D341Med (cell line): ENCODE measurements at places on chromosomes 2 and 18.

DNA sequence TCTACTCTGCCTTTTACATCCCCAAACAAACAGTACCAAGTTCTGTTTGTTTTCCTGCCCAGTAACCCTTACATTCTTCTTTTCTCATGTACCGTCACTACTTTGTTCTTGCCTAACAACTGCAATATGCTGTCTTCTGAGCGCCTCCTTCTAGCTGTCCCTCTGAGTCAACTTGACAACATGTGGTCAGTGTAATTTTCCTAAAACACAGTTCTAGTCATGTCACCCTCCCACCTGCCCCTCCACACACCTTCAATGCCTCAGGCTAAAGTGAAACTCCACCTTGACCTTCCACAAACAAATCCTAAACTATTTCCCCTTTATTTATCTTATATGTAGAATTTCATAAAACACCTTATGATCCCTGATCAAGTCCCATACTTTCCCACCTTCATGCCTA, 124.6 kb upstream of the CD302 start:
- DNase-seq: no peak

GRCh38 chr18:42137693-42138375, 182.8 kb downstream of the PIK3C3 start:
- DNase-seq: no peak

- DNase-seq: no peak
These were observed 43.5 kb upstream of the NXPH2 start for GRCh38 chr2:138823666-138824065.

DNA sequence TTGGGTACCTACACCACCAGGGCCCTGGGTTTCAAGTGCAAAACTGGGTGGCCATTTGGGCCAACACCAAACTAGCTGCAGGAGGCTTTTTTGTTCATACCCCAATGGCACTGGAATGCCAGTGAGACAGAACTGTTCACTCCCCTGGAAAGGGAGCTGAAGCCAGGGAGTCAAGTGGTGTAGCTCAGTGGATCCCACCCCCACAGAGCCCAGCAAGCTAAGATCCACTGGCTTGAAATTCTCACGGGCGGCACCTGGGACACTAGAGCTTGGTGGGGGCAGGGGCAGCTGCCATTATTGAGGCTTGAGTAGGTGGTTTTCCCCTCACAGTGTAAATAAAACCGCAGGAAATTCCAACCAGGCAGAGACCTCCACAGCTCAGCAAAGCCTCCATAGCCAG, 46.0 kb upstream of the FAM110C start:
- DNase-seq: no peak

DNA sequence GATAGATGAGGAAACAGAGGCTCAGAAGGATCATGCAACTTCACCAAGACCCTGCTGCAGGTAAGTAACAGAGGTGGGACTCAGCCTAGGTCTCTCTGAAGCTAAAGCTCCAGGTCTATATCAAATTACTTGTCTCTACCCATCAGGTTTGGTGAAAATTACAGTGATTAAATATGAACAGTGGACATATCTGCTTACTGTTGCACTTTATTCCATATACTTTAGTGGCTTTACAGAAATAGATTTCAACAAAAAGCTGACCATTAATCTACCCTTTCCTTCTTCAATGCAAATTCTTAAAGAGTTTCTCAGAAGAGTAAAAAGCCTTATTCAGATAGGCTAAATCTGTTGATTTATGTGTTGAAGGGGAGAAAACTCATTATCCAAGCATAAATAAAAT, 42.8 kb upstream of the STK17B start:
- DNase-seq: no peak

DNA sequence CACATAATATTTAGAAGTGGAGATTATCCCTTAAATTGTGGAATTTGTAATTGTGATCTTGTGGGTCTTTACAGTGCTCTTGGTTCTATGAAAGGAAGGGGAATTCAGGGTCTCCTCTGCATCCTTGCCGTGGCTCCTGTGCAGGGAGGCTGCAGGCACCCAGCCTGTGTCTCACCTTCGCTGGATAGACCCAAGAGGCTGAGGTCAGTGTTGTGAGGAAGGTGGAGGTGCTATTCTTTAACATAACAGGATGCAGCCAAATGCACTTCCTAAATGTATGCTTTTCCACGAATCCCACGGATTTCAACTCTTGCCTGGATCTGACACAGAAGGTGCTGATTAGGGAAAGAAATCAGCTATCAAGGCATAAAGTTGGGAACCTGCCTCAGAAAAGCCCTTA, 69.5 kb downstream of the TMEM18 start:
- DNase-seq: no peak

DNA sequence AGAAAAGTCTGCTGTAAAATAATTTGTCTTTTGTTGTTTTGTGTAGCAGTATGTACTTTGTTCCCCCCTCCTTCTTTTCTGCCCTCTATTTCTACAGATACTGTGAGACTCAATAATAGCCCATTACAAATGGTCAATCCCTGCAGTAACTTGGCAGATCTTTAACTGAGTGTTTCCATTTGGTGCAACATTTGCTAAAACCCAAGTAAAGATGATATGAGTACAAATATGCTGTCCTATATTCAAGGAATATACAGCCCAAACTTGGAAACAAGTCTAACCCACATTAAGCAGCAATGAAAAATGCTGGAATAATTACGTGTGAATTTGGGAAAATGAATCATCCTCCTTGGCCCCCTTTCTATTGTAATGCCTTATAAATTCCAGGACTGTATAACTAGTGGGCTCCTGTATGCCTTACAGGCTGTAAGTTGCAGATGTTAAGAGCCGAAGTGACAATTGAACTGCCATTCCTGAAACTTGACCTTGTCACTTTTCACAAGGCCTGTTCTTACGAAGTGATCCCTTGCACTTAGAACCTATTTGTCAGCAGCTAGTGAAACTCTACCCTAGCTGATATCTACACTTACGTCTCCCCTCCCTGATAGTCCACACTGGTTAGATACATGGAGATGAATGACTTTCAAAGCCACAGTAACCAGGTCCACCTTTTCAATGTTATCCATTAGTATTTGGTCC, 104.9 kb downstream of the IRS1 start:
- no peak for DNase-seq
